Renal pelvis (tissue), 12 donors: ENCODE measurements at places on chromosomes 12 and 14.

GRCh38 chr12:16763901-16764300 is 157.9 kb upstream of the LMO3 start:
- no peak for DNase-seq

GRCh38 chr12:89756585-89757398 is 48.2 kb upstream of the ATP2B1 start:
- DNase-seq: peak; percentile 9

- peak; percentile 44 for DNase-seq
Measured at GRCh38 chr12:9115731-9116559, at the start of gene A2M. TSS of gene A2M (minus strand) at chr12:9115919. CDS start at chr12:9115849, 70 bp downstream.

- DNase-seq: peak; percentile 53
Measured at GRCh38 chr12:42504049-42504448, 85.5 kb downstream of the PRICKLE1 start.

DNA sequence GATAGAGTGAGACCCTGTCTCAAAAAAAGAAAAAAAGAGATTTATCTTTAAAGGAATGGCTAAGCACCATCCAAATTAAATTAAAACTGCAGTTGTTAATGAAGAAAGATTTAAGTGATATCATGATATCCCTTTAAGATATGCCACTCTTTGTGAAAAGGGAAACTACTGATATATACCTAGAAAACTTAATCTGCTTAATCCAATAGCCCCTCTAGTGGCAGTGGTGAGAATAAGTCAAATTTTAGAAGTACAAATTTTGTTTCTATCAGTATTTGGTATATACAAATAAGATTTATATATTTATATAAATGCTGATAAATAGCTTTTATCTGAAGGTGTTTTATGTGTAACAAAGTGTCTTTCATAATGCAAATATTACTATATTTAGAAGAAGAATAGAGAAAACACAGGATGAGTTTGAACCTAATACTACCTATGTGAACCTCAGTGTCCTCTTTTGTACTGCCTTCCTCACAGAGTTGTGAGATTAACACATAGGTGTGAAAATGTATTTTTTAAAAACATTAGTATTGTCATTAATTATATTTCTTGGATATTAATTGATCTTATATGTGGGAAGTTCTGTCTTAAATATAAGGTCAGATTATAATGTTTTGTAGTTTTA is 51.4 kb upstream of the GARIN2 start:
- no peak for DNase-seq

- DNase-seq: no peak
Measured at GRCh38 chr14:37202265-37202664, 4.5 kb downstream of the MIPOL1 start.

DNA sequence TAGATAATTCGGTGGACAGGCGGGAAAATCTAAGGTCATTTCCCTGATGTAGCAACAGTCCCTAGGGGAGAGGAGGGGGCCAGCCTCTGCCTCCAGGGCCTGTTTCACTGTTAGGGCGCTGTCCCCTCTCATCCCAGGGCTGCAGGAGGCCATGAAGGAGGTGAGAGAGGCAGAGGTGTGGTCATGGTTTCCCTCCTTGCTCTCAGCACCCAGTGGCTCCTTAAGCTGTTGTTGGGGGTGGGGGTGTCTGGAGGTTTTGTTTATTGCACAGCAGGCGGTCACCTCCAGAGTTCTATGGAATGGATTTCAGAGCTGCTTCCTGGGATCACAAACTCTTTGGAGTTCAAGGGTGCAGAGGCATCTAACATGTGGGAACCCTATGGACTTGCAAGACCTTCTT is 212.5 kb upstream of the RTL1 start:
- no peak for DNase-seq

- DNase-seq: no peak
Measured at GRCh38 chr12:19144287-19144686, 14.8 kb downstream of the PLEKHA5 start.
